ENCODE measurements at places on chromosomes 2 and 18.

DNA sequence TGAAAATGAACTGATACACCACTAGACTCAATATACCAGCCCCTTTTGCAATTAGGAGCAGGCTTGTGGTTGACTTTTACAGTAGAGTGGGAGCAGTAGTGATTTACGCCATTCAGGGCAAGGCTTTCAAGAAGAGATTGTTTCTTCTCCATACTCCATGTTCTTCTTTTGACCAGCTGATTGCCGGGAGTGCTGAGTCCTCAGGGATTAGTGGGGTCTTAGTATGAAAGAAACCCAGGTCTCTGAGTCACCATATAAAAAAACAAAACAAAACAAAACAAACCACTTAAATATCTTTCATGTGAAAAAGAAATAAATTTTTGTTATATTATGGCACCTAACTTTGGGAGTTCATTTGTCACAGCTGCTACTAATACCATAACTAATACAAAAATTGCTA, 465.6 kb upstream of the TRIB2 start:
- no peak for DNase-seq

DNA sequence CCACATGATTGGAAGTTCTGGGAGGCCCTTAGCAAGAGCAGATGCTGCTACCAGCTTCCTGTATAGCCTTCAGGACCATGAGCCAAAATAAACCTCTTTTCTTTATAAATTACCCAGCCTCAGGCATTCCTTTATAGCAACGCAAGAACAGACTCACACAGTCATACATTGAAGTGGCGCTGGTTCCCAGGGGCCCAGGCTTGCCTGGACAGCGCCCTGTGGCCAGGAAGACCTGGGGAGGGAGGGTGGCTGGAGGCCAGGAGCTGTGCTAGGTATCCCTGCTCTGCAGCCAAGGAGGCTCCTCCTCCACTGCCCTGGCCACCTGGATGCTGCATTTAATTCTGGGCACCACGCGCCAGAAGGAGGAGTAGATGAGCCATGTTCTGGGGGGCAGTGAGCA, 98.1 kb downstream of the AGAP1 start:
- DNase-seq: no peak

DNA sequence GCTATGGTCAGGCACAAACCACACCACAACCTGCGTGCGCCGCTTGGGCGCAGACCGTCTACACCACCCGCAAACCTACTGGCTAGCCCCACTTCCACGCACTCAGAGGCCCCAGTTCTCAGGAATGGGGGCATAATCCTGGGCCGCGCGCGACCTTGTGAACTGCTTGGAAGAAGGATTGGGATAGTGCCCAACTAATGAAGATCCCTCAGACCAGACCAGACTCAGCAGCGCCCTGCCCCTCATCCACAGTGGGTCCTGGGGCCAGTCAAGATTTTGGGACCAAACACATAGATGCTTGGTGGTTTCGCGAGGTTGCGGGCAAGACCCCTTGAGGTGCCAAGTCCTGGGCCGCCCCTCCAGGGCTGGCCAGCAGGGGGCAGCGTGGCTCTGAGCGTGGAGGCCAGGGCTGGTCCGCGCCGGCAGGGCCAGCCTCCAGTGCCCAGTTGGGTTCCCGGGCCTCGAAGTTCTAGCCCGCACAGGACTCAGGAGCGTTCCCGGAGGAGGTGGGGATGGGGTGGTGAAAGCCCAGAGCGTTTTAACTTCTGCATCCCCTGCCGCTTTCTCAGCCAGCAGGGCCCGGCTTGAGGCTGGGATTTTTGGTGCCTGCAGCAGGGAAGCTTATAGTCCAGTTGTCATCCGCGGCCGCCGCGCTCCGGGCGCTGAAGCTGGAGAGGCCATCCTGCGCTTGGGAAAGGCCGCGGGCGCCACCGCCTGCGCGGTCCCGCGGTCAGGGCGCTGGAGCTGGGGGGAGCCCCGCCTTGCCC, 8.3 kb downstream of the OSR1 start:
- DNase-seq: peak; percentile 45

DNA sequence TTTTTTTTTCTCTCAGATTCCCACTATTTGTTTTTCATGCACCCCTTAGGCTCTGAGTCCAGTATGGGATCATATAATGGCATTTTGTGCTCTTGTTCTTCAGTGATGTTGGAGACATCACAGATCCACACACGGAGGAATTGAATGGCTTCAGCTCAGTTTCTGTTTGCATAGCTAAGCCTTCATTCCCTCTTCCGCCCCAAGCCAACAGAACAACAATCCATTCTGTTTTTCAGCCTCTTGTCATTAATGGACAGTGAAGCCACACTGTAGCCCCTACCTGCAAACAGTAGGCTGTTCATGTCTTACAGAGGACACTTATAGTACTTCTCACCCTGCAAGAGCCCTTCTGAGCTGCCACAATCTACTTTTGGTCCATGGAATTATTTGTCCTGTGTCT, 64.0 kb upstream of the ZSWIM2 start:
- DNase-seq: no peak

GRCh38 chr18:12333506-12334290, 25.7 kb downstream of the TUBB6 start:
- no peak for DNase-seq

DNA sequence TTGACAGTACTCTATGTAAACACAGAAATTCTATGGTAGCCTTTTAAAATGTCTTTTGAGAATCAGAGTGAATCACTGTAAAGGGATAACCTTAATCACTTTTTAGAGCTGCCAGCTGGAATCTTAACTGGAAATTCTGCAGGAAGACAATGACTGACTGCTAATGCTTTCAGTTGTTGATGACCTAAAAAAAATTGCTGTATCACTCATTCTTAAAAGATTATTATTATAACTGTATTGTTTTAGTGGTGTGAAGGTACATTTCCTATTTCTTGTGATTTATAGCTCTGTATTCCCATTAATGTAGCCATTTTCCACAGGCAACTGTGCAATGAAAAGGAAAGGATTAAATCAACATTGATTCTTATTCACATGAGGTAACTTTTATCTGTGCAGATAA, 260.5 kb downstream of the CALCRL start:
- DNase-seq: no peak

DNA sequence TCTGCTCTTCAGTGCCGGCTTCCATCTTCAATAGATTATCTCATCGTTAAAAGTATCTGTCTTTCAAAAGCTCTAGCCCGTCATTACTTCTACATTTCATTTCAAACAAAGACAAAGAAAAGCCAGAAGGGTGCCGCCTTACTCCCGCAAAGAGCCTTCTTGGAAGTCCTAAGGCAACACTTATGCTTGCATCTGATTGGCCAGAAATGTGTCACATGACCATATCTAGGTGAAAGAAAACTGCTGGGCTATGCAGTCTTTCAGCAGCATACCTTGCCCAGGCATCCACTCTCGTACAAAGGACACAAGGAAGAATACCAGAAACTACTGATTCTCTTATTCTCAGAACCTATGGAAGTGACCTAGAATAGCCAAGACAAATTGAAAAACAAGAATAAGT, 217.1 kb upstream of the SLC35G4 start:
- no peak for DNase-seq

DNA sequence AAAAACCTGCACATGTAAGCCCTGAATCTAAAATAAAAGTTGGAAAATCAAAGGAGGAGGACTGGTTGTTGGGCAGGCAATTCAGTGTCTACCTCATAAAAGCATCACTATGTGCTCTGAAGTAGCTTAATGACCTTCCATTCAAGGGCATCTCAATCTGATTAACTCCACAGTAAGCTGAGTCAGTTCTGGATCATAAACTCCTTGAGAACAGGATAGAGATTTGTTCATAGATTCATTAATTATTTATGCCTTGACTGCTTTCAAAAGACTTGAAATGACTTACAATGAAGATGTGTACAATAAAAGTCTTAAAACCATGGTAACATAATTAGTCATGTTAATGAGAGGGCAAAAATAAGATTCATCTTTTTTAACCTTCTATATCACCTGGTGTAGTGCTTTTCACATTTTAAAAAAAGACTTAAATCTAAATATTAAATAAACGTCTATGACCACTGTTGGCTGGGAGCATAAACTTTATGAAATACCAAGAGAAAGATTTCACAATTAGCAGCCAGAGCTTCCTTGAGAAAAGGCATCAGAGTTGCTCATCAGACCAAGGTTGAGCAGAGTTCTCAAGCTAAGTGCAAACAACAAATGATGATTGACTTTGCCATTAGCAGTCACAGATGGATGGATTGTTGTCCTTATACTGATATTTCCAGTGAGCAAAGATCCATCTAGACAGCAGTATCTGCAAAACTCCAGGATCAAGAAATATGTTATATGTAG, 237.3 kb upstream of the THUMPD2 start:
- no peak for DNase-seq

- DNase-seq: no peak
These were observed 331.4 kb downstream of the EXOC6B start for GRCh38 chr2:72494392-72494791.

DNA sequence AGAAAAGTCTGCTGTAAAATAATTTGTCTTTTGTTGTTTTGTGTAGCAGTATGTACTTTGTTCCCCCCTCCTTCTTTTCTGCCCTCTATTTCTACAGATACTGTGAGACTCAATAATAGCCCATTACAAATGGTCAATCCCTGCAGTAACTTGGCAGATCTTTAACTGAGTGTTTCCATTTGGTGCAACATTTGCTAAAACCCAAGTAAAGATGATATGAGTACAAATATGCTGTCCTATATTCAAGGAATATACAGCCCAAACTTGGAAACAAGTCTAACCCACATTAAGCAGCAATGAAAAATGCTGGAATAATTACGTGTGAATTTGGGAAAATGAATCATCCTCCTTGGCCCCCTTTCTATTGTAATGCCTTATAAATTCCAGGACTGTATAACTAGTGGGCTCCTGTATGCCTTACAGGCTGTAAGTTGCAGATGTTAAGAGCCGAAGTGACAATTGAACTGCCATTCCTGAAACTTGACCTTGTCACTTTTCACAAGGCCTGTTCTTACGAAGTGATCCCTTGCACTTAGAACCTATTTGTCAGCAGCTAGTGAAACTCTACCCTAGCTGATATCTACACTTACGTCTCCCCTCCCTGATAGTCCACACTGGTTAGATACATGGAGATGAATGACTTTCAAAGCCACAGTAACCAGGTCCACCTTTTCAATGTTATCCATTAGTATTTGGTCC, 104.9 kb downstream of the IRS1 start:
- DNase-seq: no peak

GRCh38 chr2:69501301-69501700, 64.1 kb upstream of the NFU1 start:
- no peak for DNase-seq

GRCh38 chr2:236558036-236558435, 11.6 kb upstream of the ACKR3 start:
- DNase-seq: no peak

- no peak for DNase-seq
These were observed 202.9 kb downstream of the NDUFA10 start for GRCh38 chr2:239822146-239822831.

- no peak for DNase-seq
These were observed 15.1 kb downstream of the ACKR3 start for GRCh38 chr2:236584521-236585384.

- DNase-seq: no peak
These were observed 347.9 kb downstream of the ADCYAP1 start for GRCh38 chr18:1252534-1252933.

GRCh38 chr2:40384233-40384632, 67.7 kb downstream of the SLC8A1 start:
- DNase-seq: no peak

DNA sequence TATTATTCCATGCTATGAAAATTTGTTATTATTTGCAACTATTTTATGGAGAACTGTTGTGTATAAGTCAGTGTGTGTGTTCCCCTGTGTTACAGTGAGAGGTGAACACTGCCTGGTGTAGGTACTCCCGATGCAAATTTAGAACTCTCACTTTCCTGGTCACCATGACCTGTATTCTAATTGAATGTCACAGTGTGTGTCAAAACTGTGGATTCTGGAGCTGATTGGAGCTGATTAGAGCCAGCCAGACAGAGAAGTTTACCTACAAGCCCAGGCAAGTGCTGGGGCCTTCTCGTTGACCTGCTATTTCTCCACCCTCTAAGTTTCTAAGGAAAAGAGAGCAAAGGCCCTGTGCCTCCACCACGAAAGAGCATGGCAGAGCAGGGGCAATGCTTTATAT, 216.0 kb downstream of the NYAP2 start:
- no peak for DNase-seq

DNA sequence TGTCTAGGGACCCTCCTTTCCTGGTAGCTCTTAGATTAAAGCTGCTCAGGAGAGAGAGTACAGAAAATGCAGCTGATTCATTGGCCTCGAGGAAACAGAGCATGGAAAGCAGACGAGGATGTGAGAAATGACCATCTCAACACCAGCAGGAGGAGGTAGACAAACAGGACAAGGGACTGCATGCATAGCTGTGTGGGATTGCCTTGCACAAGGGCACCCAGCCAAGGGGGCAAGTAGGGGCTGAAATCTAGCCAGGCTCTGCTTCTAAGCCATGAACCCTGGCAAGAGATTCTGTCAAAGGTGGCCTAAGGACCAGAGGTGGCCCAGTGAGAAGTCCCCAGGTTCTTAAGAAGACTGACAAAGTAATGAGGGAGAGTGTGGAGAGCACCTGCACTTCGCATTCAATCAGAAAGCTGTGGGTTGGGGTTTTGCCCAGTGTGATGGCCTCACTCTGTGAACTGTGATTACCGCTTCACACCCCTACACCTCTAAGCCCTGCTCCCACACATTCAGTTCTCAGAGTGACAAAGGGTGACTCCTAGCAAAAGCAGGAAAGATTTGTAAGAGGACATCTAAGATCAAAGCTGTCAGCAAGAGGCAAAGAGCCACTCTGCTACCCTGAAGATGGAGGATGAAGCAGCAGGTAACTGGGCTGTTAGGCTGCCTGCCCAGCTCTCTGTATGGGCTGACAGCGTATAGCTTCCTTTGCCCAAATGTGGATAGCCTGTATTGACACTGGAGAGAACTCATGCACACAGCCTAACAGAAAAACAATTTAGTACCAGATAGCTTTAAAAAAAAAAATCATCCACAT, 151.3 kb upstream of the PELI1 start:
- DNase-seq: peak; percentile 30

DNA sequence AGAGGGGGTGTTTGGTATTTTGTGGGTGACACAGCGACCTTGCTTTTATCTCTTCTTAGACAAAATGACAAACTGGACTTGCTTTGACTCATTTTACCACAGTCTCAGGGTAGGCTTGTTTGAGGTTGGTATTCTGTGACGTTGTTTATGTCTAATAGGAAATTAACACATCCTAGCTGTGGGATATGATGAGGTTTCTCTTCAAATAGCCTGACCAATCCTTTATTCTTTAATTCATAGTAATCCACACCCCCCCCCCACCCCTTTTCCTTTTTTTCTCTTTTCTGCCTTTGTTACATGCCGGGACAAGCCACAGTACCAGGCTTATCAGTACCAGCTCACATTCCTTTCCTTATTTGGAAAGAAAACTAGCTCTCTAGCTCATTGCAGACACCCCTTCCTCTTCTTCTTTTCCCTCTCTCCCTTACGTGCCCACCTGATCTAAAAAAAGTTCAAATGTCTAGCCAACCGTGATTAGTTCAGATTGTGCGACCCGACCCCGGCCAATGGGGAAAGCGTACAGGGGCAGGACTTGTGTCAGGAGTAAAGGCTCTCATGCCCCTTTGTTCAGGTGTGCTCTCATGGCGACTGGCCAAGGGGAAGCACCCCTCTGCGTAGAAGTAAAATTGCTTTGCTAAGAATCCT, 52.2 kb upstream of the PTPRM start:
- DNase-seq: no peak

- DNase-seq: no peak
These were observed 23.5 kb downstream of the GPC1 start for GRCh38 chr2:240458900-240459391.

Data from activated CD4-positive, alpha-beta T cell treated with anti-CD3 and anti-CD28 coated beads for 24 hours (primary cell).